NB4 (cell line): ENCODE measurements at places on chromosomes 12 and 14.

DNA sequence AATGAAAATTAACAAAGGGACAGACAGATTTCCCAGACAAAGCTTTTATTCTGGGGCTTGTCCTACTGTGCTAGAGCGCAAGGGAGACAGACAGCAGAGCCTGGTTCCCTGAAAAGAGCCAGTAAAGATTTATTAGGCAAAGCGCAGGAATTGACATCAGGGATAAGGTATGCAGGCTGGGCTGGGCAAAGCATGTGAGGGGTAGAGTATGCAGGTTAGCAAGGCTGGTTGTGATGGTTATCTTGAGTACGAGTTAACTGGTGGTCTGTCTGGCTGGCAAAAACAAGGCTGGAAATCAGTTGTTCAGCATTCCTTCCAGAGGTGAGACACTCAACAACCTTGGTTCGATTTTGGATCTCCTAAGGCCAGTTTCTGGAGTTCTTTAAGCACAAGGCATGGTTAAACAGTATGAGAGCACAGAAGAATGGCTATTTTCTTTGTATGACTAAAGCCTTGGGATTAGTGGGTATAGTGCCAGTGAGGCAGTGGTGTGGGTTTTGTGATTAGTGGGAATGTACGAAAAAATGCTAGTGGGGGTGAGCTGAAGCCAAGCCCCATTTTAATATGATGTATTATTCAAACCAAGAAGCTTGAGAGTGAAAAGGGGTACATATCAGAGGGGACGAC, 30.9 kb downstream of the BTBD7 start:
- DNase-seq, result no peak

DNA sequence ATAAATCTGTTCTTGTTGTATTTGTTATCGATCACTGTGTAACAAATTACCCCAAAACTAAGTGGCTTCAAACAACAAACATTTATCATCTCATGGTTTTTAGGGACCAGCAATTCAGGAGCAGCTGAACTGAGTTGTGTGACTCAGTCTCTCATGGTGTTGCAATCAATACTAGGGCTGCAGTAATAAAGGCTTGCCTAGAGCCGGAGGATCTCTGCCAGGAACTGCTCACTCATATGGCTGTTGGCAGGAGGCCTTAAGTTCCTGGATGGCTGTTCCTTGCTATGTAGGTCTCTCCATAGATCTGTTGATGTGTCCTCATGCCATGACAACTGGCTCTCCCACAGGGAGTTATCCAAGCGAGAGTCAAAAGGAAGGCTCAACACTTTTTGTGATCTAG, 3.8 kb upstream of the PSMC6 start:
- peak; percentile 78 for DNase-seq

- DNase-seq, result no peak
Observed at GRCh38 chr14:76701981-76702380, 59.3 kb upstream of the VASH1 start.

- DNase-seq, result no peak
Observed at GRCh38 chr14:36996133-36996856, 176.1 kb downstream of the SLC25A21 start.

- DNase-seq, result no peak
Observed at GRCh38 chr12:92064422-92064821, 81.2 kb downstream of the BTG1 start.
